ENCODE measurements at places on chromosomes 7 and 10.
A peak's percentile ranks its signal among the peaks of the same experiment; 100 is the strongest.

GRCh38 chr7:82250598-82250997 lies 193.0 kb downstream of the CACNA2D1 start:
- DNase-seq: no peak

GRCh38 chr10:118939211-118940007 lies 90.1 kb upstream of the NANOS1 start:
- no peak for DNase-seq

GRCh38 chr7:3771906-3772305 lies 470.9 kb downstream of the SDK1 start:
- no peak for DNase-seq

GRCh38 chr7:19928247-19928646 lies 154.8 kb upstream of the TMEM196 start:
- DNase-seq: peak; percentile 14

DNA sequence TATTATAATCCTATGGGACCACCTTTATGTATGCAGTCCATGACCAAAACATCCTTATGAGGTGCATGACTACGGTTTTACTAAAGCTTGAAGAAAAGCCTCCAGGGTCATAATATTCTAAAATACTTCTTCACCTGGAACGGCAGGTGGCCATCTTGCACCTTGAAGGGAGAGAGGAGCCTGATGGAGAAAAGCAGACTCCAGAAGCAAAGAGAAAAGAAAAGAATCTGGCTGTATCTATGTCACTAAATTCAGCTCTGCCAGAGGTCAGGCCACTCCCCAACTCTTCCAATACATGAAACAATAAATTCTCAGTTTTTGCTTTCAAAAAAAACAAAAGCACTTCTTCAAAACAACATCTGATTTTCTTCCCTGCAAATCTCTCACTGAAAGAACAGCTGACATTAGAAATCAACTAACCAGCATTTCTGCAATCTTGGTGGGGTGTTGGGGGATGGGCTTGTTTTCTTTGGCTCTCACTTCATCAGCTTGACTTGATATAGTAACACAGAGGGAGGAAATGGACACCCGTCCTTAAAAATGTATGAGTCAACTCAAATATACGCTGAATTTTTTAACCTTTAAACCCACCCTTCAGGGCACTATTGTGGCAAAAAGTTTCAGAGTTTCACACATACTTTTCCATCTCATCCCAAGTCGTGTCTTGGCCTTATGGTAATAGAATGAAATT lies 21.7 kb downstream of the HIBADH start:
- no peak for DNase-seq

Measured in activated CD4-positive, alpha-beta T cell treated with anti-CD3 and anti-CD28 coated beads, Interleukin-2, amount 50 U/mL, for 16 hours (primary cell).